ENCODE measurements at places on chromosomes 4 and X. TPM values are rescaled to one million over a fixed set of nuclear protein-coding genes. Genes with fewer than 3 reads are reported as not detected.

- no peak overlapping the region for H3K27ac ChIP-seq
- no peaks in the 10 kb centered on the region for H3K4me1 ChIP-seq
- DNase-seq, result no peak
- no peaks in the 10 kb centered on the region for H3K27me3 ChIP-seq
Observed at GRCh38 chrX:149950681-149951080, 12.4 kb upstream of the EOLA2 start.

GRCh38 chr4:14237911-14238310 lies 610.4 kb upstream of the BOD1L1 start:
- no peaks in the 10 kb centered on the region for H3K4me1 ChIP-seq
- no peak overlapping the region for H3K27ac ChIP-seq
- no peak for DNase-seq
- H3K4me3 ChIP-seq, result no peak overlapping the region

- no peak overlapping the region for H3K27ac ChIP-seq
- no peak for DNase-seq
- no peaks in the 10 kb centered on the region for H3K4me1 ChIP-seq
- H3K27me3 ChIP-seq, result no peaks in the 10 kb centered on the region
- no peaks in the 10 kb centered on the region for H3K36me3 ChIP-seq
Observed at GRCh38 chr4:47640911-47641310, 155.8 kb downstream of the ATP10D start.

- DNase-seq, result no peak
- no peaks in the 10 kb centered on the region for H3K27me3 ChIP-seq
- H3K27ac ChIP-seq, result no peak overlapping the region
- no peaks in the 10 kb centered on the region for H3K4me1 ChIP-seq
- no peak overlapping the region for H3K4me3 ChIP-seq
Observed at GRCh38 chr4:14568351-14568750, 433.9 kb upstream of the CPEB2 start.

GRCh38 chr4:87260477-87260876 lies 40.1 kb upstream of the KLHL8 start:
- DNase-seq, result no peak
- H3K27ac ChIP-seq, result no peak overlapping the region
- H3K36me3 ChIP-seq, result no peaks in the 10 kb centered on the region
- no peaks in the 10 kb centered on the region for H3K27me3 ChIP-seq

- no peaks in the 10 kb centered on the region for H3K4me1 ChIP-seq
- H3K27ac ChIP-seq, result no peak overlapping the region
- H3K36me3 ChIP-seq, result no peaks in the 10 kb centered on the region
- no peaks in the 10 kb centered on the region for H3K27me3 ChIP-seq
- DNase-seq, result no peak
- H3K4me3 ChIP-seq, result no peak overlapping the region
Observed at GRCh38 chr4:15852524-15852923, 74.4 kb downstream of the CD38 start.

DNA sequence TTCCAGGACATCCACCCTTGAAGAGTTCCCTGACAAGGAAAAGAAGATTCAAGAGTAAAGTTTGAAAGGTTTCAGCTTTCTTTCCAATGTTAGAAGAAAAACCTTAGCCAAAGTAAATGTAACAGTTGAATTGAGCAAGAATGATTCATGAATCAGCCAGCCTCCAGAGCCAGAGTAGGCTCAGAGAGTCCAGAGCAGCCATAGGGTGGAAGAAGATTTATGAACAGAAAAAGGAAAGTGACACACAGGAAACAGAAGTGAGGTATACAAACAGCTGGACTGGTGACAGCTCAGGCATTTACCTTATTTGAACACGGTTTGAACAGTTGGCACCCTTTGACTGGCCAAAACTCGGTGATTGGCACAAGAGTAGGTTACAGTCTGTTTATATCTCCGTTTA lies 63.2 kb downstream of the QDPR start:
- H3K4me3 ChIP-seq, result no peak overlapping the region
- no peaks in the 10 kb centered on the region for H3K4me1 ChIP-seq
- no peak for DNase-seq
- no peaks in the 10 kb centered on the region for H3K36me3 ChIP-seq
- H3K27ac ChIP-seq, result peak overlapping the region; percentile 21
- no peaks in the 10 kb centered on the region for H3K27me3 ChIP-seq

The SGCB gene
- 4.6 TPM for polyA plus RNA-seq

The BEND4 gene
- 0.08 TPM for polyA plus RNA-seq

The ANXA10 gene
- polyA plus RNA-seq, result 45.4 TPM

The TET2 gene
- 3.1 TPM for polyA plus RNA-seq

Data from liver (tissue), 10 donors.